Hippocampal formation (tissue), 2 donors: ENCODE measurements at places on chromosomes 16 and 17.

DNA sequence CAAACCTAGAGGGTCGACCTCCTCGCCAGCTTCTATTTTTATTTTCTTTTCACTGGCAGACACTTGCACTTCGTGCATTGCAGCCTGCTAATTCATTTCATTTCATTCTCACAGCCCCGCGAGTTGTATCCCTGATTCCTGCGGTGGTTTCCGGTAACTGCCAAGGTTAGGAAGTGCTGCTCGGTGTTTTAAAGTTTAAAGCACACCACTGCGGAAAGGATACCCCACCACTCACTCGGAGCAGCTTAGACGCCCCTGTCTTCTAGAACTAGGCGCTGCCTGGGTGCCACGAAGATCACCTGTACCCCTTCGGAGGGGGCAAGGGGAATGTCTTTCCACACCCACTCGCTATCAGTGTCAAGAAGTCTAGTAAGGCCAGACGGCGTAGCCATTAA is 509 bp downstream of the CNEP1R1 start:
- no peak for DNase-seq

GRCh38 chr17:79008666-79009387 is 737 bp downstream of the CANT1 start:
- DNase-seq: no peak

DNA sequence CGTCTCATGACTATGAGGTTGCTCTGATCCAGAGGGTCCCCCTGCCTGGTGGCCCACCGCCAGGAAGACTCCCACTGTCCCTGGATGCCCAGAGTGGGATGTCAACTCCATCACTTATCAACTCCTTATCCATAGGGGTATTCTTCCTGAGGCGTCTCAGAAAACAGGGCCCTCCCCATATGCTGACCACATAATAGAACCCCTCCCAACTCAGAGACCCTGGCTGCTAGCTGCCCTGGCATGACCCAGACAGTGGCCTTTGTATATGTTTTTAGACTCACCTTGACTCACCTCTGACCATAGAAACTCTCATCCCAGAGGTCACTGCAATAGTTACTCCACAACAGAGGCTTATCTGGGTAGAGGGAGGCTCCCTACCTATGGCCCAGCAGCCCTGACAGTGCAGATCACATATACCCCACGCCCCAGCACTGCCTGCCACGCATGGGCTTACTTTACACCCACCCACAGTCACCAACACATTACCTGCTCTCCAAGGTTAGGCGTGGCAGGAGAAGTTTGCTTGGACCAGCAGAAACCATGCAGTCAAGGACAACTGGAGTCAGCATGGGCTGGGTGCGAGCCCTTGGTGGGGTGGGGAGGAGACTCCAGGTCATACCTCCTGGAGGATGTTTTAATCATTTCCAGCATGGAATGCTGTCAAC is 2.3 kb upstream of the G6PC1 start:
- DNase-seq: no peak

GRCh38 chr17:4406386-4406785 is 27.4 kb upstream of the SPNS3 start:
- no peak for DNase-seq

DNA sequence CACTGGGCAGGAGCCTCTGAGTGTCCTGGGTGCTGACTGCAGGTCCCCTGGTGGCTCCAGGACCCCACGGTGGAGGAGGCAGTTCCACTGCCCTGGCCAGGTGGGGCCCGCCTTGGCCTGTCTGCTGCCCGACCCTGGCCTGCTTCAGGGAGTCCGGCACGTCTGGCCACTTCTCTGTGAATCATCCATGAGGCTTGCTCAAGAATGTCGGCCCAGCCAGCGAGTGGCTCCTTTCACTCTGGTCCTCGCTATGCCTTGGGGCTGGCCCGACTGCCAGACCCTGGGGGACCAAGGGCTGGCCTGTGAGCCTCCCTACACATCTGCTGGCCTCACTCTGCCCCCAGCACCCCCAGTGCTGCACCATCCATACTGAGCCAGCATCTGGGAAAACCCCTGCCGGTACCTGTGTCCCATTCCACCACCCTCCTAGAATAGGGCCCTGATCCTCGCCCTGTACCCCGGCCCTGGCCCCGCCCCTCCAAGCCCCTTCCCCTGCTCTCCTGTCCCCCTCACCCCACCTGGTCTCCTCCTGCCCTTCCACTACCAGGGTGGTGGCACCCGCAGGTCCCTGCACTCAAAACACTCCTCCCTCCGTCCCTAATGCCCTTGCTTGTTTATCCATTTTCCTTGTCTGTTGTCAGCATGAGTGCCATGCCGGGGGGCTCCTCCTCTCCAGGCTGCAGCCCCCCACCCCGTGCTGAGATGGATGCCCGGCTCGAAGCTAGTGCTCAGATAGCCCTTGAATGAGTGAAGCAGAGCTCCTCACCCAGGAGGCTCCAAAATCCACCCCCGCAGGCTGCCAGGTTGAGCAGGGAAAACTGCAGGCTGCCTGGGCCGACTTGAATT is 35.5 kb downstream of the ADCY7 start:
- no peak for DNase-seq

DNA sequence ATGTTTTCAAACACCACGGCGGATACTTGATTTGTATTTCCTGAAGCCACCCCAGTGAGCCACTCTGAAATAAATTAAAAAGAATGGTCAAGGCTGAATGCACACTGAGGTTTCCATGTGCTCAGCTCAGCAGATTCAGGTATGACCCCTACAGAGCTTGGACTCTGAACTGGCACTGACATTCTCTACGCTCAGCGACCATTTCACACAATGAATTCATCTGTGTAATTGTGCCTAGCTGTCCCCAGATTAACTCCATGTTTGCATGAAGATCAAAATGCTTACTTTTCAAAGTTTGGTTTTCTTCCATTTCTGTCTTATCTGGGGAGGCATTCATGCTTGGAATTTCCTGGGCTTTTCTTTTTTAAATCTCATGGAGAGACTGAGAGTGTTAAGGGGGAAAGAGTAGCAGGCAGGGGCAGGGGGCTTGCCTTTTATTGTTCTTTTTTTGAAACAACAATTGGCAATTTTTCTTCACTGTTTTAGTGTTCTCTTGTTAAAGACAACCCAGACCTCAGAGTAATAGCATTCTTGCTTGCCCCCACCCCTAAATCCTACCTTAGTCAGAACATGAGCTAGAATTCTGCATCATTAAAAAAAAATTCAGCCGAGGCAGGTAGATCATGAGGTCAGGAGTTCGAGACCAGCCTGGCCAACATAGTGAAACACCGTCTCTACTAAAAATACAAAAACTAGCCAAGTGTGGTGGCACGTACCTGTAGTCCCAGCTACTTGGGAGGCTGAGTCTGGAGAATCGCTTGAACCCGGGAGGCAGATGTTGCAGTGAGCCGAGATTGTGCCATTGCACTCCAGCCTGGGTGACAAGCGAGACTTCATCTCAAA is 85.5 kb upstream of the HNF1B start:
- DNase-seq: no peak

DNA sequence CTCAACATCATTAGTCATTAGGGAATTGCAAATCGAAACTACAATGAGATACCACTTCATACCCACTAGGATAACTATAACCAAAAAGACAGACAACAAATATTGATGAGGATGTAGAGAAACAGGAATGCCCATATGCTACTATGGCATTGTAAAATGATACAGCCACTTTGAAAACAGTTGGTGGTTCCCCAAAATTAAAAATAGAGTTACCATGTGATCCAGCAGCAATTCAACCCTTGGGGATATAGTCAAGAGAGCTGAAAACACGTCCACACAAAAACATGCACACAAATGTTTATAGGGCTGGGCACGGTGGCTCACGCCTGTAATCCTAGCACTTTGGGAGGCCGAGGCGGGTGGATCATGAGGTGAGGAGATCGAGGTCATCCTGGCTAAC is 10.0 kb upstream of the PECAM1 start:
- DNase-seq: no peak

GRCh38 chr17:35322749-35323148 is 50.7 kb downstream of the SLFN11 start:
- no peak for DNase-seq

- DNase-seq: no peak
Observed at GRCh38 chr17:52287611-52288010, 129.1 kb upstream of the CA10 start.

GRCh38 chr16:28882551-28883160 is 4.4 kb downstream of the ATP2A1 start:
- no peak for DNase-seq

DNA sequence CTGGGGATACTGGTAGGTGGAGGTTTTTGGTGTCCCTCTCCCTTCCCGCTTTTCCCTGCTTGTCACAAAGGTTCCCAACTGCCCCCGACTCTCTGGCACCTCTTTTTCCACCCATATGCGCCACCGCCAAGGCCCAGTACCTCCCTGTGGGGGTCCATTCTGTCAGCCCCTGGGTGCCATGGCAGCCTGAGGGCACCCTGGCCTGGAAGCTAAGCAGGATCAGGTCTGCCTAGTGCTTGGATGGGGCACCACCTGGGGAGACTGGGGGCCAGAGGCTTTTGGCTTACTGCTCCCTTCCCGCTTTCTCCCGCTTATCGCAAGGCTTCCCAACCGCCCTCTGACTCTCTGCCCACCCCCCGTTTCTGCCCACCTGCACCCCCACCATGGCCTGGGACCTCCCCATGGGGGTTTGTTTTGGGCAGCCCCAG is 2286.4 kb downstream of the TP53TG3F start:
- DNase-seq: no peak

DNA sequence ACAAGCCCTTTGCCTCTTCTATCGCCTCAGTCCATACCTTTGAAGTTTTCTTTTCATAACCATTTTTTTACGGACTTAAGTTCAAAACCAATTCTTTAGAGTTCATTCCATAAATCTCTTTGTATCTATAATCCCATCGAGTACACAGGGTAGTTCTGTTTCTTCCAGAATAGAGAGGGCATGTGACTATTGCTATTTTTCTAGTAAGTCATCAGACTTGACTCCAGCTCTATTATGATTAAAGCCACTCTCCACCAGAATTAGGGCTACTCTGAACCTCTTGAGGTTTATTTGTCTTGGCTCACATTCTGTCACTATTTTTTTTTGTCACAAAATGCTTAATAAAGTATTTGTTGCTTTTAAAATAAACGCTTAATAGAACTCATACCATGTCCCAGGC is 191.9 kb upstream of the AXIN2 start:
- no peak for DNase-seq

GRCh38 chr16:4216596-4216995 is 25.3 kb downstream of the SRL start:
- no peak for DNase-seq

GRCh38 chr16:56038564-56039098 is 152.7 kb upstream of the GNAO1 start:
- no peak for DNase-seq

GRCh38 chr16:54176376-54176901 is 110.1 kb downstream of the IRX3 start:
- no peak for DNase-seq

GRCh38 chr16:83561876-83562275 is 245.9 kb upstream of the HSBP1 start:
- DNase-seq: no peak

- DNase-seq: no peak
Observed at GRCh38 chr16:82995286-82995923, 368.6 kb downstream of the CDH13 start.

DNA sequence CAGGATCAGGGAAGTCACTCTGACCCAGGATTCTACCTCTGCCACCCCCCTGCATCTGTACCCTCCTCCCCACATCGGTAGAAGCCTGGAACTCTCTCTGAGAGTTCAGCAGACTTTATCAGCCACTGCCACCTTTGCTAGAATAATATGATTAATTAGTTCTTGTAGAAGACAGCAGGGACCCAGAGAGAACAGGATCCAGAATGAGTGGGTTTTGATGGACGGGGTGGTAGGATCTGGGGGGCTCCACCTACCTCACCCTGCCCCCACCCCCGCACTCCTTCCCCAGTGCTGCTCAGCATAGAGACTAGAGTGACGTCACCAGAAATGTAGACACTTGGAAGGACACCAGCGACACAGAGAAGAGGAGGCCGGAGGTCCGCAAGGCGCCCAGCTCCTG is 33.5 kb downstream of the ABCC6 start:
- no peak for DNase-seq

DNA sequence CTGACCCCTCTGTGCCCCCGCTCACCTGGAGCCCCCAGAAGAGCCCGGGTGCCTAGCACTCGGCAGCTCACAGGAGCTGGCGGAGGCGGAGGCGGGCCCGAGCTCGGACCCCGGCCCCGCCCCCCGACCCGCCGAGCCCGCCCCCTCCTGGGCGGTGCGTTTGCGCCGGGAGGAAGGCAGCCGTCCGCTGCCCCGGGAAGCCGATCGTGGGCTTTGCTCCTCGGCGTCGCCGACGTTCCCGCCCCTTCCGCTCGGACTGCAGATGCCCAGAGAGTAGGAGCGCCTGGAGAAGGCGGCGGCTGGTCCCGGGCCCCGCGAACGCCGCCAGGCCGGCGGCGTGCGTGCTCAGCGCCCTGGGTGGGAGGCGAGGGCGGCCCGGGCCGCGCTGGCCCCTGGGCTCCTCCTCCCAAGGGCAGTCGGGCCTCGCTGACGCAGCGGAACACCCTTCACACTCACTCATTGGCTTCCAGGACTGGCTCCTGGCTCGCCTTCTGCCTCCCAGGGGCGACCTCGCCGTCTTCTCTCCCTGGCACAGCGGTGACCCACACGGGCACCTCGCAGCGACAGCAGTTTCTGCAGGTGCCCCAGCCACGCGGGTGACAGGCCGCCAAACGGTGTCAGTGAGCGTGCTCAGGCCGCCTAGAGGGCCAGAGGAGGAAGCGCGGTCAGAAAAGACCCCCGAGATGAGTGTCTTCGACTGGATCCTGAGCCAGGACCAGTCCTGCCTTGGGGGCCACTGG is at the start of gene PLSCR3:
Gene PLSCR3, minus strand, starts transcription at position 74 of the 740 bp plus-strand sequence. CDS start 415 bp downstream, outside the sequence.
- peak; percentile 71 for DNase-seq

DNA sequence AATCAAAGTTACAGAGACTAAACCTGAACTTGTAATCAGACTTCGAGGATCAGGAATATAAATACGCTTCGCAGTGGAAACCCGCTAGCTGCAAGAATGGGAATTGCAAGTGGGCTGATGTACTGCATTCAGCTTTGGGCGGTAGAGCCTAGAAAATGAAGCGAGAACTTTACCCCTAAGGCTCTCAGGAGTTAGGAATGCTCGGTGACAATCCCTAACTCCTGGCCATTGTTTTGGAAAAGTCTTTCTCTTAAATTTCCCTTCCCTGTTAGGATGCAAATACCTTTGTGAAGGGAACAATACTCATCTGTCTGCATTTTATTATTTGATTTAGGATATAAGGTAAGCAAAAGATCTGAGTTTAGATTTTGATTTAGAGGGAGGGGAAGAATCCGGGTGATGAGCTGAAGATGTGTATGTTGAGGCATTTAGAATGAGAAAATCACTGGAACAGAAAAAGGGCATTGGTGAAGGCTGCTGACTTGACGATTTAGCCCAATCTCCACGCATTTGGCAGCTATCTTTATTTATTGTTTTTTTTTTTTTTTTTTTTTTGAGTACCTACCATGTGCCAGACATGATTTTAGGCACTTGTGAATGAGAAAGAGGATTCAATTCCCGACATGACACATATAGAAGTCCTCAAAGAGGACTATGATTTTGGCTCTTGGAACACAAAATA is 2.2 kb upstream of the TOX3 start:
- DNase-seq: no peak

GRCh38 chr16:54722210-54722676 is 208.4 kb upstream of the IRX5 start:
- no peak for DNase-seq

DNA sequence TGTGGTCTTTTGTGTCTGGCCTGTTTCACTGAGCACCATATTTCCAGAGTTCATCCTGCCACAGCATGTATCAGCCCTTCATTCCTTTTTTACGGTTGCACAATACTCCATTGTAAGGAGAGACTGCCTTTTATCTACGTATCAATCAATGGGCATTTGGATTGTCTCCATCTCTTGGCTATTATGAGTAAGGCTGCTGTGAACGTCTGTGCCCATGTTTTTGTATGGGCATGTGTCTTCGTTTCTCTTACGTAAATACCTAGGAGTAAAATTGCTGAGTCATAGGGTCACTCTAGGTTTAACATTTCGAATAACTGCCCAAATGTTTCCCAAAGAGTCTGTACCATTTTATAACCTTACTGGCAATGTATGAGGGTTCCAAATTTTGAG is 202.8 kb upstream of the FOXF1 start:
- no peak for DNase-seq
